ENCODE measurements at places on chromosomes 2 and 18.

GRCh38 chr2:164151522-164151921 is 415.7 kb upstream of the FIGN start:
- no peak for DNase-seq

GRCh38 chr2:237020090-237020489 is 65.6 kb upstream of the COPS8 start:
- DNase-seq = no peak

DNA sequence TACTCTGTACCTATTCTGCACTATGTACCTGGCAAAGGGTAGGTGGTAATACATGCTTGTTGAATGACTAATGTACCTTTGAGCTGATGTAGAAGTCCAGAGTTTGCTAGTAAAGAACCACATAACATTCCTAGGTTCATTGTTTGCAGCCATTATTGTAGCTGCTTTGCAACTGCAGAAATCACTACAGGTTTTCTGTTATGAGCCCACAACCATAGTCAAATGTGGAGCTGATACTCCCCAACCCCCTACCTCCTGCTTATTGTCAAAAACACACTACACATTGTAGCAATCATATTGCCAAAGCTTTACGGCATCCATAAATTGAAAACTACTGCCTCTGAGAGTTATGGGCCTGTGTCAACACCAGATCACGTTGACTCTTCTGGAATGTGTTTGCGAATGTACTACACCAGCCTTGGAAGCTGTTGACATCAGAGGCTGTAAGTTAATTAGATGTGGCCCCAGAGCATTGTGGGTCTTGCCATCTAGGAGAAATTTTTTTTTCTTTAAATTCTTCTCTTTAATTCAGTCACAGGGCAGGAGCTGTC is 187.0 kb downstream of the AGPS start:
- no peak for DNase-seq

GRCh38 chr18:7567474-7568425 is 634 bp downstream of the PTPRM start:
- peak; percentile 53 for DNase-seq

DNA sequence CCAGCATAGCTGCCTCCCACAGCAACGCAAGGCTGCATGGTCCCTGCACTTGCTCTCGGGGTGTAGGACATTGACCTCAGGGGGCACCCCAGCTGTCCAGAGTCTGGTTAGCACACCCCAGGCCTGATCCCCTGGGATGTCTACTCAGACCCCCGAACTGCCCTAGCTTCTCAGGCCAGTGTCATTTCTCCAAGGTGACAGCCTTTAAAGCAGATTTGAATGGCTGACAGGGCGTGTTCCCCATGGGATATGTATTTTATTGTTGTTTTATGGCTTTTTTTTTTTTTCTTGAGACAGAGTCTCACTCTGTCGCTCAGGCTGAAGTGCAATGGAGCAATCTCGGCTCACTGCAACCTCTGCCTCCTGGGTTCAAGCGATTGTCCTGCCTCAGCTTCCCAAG is 40.8 kb upstream of the PTMA start:
- DNase-seq = no peak

- no peak for DNase-seq
Observed at GRCh38 chr2:70443078-70443465, 110.6 kb downstream of the TGFA start.

Data from progenitor cell of endocrine pancreas (in vitro differentiated cells).